T-helper 9 cell (primary cell): ENCODE measurements at places on chromosomes 3 and 15.

GRCh38 chr3:50675179-50676030 is 678 bp downstream of the DOCK3 start:
- peak; percentile 44 for DNase-seq

GRCh38 chr3:48747706-48748105 is 30.7 kb upstream of the IP6K2 start:
- DNase-seq: no peak

GRCh38 chr3:2823031-2823430 is 287.1 kb downstream of the IL5RA start:
- DNase-seq: no peak

DNA sequence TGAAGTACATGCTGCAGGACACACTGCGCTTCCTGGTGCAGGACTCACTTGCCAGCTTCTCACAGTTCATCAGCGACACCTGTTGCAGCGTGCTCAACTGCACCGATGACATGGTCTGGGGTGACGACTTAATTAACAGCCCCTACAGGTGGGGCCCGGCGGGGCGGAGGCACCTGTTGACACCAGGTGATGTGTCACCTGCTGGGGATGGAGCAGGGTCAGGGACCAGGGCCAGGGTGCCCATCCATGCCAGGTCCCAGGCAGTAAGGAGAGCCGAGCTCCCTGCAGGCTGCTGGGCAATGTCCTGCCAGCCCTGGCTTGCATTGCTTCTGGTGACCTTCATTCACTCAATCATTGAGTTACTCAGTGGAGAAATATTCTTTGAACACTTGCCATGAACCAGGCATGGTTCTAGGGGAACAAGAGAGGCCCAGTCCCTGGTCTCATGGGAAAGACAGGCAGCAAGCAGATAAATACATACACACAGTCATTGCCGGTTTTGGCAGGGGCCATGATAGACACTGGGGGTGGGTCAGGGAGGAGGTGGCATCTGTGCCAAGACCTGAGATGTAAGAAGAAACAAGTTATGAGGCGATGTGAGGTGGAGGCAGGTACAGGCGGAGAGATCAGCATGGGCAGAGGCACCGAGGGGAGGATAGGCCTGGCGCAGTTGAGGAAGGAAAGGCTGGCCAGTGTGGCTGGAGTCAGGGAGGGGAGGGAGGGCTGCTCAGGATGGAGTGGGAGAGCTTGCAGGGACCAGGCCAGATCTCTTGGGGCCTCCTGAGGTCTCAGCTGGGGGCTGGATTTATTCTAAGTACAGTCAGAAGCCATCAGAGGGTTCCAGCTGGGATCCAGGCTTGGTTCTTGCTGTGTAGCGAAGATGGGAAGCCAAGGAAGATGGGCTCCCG is 30.8 kb downstream of the DNAH1 start:
- no peak for DNase-seq

DNA sequence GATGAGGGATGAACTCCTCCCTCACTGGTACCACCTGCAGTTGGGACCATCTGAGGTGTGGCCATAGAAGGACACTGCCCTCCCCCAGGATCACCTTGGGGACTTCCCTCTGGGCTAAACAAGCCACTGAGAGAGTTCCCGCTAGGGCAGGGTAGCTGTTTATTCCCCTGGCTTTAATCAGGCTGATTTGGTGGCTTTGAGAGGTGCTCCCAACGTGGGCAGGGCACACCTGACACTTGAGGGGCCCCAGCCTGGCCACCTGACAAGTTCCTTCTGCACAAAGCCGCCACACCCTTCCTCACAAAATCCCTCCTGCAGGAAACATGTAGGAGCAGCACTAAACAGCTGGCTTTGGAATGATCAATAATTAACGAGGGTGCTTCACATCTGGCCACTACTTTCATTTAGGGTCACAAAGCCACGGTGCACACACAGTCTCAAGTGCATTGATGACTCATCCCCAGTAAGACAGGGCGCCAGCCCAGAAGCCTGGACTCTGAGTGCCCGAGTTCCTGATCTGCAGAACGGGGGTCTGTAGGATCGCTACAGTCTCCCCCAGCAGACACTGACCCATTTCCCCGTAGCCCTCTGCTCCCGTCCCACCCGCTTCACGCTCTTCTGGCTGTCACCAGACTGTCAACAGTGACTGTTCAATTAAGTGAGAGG is 75.1 kb downstream of the ATP10A start:
- DNase-seq: no peak

DNA sequence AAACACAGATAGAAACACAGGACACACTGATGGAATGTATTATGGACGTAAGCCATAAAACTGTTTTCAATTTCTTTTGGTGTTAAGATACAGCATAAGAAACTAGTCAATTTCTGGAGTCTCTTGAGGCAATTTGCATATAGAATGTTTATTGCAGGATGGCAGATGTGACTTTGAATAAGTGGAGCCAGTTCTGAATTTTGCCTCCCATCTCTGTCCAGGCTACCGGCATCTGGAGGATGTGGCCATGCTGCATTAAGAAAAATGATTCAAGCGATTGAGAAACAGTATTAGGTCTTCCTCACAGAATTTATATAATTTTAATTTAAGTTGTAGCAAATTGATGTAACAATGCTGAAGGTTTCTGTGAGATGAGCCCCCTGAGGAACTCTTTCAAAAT is 81.5 kb downstream of the CHST2 start:
- no peak for DNase-seq

- DNase-seq: no peak
Observed at GRCh38 chr15:89383365-89384175, 48.9 kb upstream of the POLG start.

DNA sequence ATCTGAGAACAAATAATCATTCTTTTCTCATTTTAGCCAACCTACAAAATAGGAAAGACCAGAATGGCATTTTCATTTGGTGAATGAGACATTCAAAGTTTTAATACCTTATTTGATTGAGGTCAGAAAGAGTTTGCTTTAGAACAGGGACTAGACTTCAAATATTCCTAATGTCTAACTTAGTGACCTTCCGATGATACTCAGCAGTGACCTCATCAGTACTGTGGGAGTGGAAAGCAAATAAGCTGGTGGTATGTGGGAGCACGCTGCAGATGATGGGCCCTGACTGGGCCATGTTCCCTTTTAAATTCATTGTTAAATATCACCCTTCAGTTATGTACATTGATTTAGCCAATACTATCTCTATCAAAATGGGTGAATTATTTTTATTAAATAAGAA is 223.3 kb downstream of the P3H2 start:
- DNase-seq: no peak

DNA sequence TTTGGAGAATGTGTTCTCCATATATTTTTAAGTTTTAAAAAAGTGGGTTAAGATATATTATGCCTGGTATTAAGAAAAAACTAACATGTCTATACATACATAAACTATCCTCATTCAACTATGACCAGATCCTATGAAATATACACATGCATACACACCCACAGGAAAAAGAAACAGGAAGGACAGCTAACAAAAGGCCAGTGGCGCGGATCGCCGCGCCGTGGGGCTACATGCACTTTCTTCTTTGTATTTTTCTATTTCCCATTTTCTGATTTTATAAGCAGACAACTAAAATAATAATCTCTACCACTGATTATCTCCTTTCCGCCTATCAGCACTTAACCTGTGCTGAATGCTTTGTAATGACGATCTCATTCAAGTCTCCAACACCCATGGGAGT is 160.1 kb downstream of the OR4M2 start:
- DNase-seq: no peak

DNA sequence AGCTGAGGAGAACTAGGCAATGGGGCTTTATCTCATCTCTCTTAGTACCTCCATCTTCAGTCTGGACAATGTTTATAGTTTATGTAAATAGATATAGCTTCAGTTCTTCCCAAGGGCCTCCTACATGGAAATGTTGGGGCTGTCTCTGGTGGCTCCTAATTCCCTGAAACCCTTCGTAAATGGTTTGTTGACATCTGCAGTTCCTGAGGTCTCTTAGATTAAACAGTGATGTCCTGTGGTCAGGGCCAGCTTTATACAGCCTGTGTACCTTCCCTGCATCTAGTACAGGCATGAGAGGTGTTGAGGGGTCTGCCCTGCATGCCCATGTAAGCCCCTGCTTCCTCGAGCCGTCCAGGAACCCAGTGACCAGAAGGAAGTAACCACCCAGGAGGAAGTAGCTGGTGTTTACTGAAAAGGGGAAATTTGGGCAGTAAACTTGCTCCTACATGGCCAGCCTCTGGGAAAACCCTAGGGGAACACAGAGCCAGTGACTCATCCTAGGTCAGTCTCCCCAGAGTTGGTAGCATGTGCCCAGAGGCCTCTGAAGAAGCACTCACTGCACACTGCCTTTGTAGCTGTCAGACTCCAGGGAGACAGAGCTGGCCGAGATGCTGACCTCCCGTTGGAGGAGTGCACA is 4.7 kb upstream of the TBC1D2B start:
- no peak for DNase-seq

- DNase-seq: no peak
Observed at GRCh38 chr3:167913219-167913835, 177.8 kb downstream of the SERPINI1 start.

GRCh38 chr15:98003996-98004395 is 43.5 kb downstream of the ARRDC4 start:
- no peak for DNase-seq

DNA sequence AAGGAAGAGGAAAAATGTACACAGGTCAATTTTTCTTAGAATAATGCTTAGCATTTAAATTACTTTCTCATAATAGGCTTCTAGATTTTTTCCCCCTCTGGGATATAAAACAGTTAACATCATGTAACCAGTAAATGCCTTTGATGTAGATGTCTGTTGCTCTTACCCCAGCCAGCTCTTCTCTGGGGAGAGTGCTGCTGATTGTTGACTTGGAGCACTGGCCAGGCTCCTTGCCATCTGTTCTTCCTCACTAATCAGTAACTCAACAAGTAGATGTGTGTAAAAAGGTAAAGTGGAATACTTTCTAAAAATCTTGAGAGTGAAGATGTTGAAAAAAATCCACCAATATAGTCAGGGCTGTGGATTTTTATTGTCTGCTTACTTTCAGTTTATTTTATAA is 42.2 kb downstream of the RIOX2 start:
- DNase-seq: no peak

GRCh38 chr3:147915057-147915456 is 505.9 kb downstream of the ZIC1 start:
- no peak for DNase-seq

GRCh38 chr15:29344474-29344873 is 74.9 kb upstream of the NSMCE3 start:
- no peak for DNase-seq

DNA sequence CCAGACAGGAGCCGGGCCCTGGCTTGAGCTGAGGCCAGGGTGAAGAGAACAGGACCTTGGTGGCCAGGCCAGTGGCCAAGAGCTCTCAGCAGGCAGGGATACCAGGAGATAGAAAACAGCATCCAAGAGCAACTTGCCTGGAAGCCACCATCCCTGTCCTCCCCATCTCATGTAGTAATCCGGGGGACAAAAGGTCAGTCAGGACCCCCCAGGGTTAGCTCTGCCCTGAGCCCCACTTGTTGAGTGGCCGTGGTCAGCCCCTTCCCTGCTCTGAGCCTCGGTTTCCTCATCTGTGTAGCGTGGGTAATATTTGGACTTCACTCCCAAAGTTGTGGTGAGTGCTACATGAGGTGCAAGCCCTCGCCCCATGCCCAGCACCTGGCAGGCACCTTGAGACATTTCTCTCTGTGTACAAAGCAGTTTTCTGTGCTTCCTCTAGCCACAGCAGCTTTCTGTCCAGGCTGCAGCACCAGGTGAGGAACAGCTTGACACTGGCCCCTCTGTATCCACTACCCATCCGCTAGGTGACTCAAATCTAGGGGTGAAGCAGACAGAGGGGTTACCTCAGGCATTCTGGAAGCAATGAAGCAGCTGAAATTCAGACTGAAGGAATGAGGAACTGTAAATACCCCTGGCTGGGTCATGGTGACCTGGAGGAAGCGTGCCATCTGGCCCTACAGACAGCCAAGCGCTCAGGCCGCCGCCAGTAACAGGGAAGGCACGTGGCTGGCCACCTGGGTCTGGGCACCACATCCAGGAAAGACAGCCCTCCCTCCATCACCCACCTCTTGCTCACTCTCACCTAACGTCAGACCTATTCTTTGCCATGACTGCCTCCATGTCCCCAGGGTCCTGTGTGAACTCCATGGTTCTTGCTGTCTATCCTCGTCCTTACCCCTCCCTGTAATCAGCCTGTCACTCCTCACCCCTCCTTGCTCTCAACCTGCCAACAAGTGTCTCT is 6.7 kb downstream of the CISH start:
- DNase-seq: no peak

GRCh38 chr3:83934192-83935021 is 1024.4 kb upstream of the CADM2 start:
- DNase-seq: no peak

GRCh38 chr3:16075647-16076046 is 98.8 kb upstream of the GALNT15 start:
- no peak for DNase-seq

DNA sequence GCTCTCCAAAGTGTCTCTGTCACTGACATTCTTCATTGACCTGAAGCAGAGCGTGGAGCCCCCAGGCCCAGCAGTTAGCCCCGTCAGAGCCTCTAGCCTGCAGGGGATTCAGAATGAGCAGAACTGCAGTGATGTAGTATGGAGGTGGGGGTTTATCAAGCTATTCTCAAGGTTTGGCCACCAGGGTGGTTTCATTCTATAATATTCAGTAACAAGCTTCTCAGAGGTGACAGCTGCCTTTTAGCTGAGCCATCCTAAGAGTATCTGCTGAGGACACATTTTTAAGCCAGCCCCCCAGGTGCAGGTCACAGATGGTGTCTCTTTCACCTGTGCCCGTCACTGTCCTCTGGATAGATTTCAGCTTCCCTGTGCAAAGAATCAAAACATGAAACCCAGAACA is 31.9 kb downstream of the CMTM7 start:
- no peak for DNase-seq

GRCh38 chr15:58574631-58575030 is 142.8 kb downstream of the LIPC start:
- no peak for DNase-seq
